ENCODE measurements at places on chromosomes 11 and 22.

DNA sequence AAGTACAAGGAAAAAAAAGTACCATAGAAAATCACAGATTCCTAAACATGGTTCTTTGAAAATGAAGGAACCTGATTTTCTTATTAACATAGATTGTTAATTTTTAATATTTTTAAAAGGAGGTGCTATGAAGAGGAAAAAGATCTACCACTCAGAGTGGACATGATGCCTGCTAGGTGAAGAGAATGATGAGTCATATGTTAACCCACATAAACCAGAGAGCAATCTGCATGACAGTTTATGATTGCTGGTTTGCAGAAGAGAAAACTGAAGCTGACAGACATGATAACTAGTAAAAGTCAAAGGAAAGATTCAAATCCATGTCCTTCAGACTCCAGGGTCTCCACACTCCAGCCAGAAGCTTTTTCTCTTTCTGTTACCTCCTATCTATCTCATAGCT, 1231.7 kb downstream of the LRRC4C start:
- no peak for DNase-seq

GRCh38 chr11:35106595-35106994, 32.4 kb upstream of the CD44 start:
- no peak for DNase-seq

DNA sequence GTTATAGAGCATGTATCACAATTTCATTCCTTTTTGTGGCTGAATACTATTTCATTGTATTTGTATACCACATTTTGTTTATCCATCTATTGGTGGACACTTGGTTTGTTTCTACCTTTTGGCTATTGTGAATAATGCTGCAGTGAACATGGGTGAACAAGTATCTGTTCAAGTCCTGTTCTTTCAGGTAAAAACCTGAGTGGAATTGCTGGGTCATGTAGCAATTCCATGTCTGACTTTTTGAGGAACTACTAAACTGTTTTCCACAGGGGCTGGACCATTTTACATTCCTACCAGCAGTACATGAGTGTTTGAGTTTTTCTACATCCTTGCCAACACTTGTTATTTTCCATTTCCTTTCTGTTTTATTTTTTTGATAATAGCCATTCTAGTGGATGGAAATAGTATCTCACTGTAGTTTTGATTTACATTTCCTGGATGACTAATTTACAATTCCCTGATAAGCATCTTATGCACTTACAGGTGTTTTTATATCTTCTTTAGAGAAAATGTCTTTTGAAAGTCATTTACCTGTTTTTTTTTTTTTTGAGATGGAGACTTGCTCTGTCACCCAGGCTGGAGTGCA, 12.2 kb downstream of the CABIN1 start:
- no peak for DNase-seq

GRCh38 chr11:19702620-19703019, 10.0 kb upstream of the NAV2 start:
- no peak for DNase-seq

DNA sequence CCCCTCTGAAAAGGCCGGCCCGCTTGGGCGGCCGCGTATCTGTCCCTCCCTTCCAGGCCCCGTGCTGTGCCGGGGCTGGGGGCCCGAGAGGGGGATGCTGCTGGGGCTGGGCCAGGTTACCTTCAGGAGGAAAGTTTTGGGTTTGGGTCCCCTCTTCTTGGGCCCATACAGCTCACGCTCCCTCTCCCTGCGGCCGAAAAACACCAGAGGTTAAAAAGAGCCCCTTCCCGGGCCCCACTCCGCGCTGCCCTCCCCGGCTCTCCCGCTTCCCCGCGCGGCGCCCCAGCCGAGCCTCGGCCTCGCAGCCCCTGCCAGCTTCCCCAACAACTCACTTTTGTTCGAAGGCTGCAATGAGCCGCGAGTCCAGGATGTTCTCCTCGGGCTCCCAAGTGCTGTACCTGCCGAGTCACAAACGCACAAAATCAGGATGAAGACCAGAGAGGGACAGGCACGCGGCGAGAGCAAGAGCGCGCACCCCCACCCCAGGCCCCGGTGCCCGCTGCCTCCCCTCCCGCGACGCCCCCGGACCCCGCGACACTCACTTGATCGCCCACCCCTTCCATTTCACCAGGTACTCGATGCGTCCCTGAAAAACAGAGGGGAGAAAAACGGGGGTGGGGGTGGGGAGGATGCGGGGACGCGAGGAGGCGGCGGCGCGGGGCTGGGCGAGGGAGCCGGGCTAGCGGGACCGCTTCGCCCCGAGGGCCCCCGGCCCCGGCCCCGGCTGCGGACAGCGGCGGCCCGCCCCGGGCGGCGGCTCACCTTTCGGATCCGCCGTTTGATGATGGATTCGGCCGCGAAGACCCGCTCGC, 450 bp downstream of the CBX6 start:
- DNase-seq = no peak

DNA sequence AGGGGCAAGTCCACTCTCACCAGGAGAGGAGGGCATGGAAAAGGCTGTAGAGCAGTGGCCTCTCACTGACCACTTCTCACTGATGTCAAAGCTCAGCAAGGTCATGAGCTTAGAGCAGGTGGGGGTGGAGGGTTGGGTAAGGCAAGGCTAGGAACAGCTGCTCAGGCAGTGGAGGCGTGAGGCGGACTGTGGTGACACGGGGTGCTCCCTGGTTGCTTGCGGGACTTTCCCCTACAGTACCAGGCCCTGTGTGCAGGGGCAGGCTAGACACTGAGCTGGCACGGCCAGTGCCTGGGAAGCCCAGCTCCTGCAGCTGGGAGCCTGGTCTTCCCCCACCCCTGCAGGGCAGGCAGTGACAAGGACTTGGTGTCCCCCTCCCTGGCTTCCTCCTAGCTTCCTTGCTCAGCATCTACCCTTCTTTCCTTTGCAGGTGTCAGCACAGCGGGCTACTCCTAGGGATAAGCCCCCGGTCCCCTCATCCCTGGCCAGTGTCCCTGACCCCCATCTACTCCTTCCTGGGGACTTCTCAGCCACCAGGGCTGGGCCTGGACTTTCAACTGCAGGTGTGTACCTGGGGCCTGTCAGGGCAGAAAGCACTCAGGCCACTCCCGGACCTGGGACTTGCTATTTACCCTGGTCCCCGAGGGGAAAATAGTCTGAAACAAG, 45.6 kb downstream of the PISD start:
- DNase-seq = no peak

DNA sequence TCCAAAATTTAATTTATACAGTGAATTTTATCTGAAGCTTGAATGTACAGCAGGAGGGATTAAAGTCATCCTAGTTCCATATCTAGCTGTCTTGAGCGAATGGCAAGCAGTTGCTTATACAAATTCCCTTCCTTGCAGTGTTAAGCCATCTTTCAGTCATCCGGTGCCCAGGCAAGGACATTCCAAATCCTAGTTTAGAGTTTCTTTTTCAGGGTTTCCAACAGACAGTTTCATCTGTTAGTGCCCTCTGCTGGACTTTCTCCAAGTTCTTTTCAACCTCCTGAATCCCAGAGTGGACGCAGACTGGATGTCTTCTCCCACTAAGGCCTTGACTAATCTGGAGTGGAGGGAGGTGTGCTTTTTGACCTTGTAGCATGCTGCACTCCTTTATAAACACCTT, 45.4 kb downstream of the GRAMD1B start:
- no peak for DNase-seq

Data from stimulated activated CD4-positive, alpha-beta T cell treated with anti-CD3 and anti-CD28 coated beads, TNF-alpha, amount 100 ng/mL, for 1 hour (primary cell).